ENCODE measurements at places on chromosomes 2 and 18. TPM values are rescaled to one million over a fixed set of nuclear protein-coding genes. Genes with fewer than 3 reads are reported as not detected.
A peak's percentile ranks its signal among the peaks of the same experiment; 100 is the strongest.

The GDF7 gene
- total RNA-seq, result 0.38 TPM

The PLCD4 gene
- 0.62 TPM for total RNA-seq

The IL1RL1 gene
- total RNA-seq, result 1.3 TPM

The POTEJ gene
- not detected for total RNA-seq

The RBKS gene
- total RNA-seq, result 4.2 TPM

The EML6 gene
- 0.56 TPM for total RNA-seq

The PLCL1 gene
- total RNA-seq, result 93.3 TPM

The SERPINB10 gene
- not detected for total RNA-seq

- no peak for DNase-seq
Observed at GRCh38 chr2:185979546-185980071, 241.0 kb downstream of the FSIP2 start.

DNA sequence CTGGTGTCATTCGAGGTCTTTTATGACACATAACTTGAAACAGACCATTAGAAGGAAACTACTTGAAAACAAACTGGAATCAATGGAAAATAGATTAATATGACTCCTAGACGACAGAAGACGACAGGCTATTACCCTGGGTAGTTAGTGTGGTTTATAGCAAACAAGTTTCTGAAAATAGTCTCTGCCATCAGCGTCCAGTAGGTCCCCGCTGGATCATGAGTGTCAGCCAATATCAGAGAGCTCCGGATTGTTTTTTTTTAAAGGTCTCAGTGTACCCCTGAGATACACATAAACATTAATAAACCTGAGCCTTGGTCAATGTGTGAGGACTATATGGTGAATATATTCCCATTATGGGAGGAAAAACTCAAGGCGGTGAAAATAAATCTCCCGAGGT is 115.0 kb upstream of the THUMPD2 start:
- DNase-seq, result no peak

DNA sequence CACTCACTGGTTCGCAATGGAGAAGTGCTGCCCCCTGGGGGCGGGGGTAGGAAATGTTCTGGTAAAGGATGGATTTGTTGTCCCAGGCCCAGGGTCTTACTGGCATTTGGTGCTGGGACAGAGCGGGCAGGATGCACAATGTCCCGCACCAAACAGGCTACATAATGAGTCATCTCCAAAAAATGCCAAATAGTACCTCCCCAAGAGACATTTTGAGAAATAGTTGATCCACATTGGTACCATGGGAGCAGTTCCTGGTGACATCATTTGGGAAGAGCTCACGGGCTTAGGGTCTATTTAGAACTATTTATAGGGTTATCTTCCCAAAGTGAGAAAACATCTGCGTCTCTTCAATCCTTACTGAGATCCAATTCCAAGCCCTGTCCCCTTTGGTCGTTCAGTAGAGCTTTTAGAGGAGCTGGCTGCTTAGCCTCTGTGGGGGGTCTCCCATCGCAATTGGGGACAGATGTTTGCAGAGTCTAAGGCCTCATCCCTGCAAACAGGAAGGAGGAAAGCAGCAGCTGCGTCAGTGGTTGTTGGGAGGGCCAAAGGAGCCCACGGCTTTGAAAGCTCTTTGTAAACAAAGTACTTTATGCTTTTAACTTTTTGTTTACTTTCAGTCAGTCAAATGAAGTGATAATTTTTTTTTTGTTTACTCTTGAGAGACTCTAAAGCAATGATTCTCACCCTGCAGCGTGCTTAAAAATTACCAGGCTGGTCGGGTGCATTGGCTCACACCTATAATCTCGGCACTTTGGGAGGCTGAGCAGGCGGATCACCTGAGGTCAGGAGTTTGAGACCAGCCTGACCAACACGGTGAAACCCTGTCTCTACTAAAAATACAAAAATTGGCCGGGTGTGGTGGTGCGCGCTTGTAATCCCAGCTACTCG is 49.3 kb downstream of the GREB1 start:
- DNase-seq, result peak; percentile 70

DNA sequence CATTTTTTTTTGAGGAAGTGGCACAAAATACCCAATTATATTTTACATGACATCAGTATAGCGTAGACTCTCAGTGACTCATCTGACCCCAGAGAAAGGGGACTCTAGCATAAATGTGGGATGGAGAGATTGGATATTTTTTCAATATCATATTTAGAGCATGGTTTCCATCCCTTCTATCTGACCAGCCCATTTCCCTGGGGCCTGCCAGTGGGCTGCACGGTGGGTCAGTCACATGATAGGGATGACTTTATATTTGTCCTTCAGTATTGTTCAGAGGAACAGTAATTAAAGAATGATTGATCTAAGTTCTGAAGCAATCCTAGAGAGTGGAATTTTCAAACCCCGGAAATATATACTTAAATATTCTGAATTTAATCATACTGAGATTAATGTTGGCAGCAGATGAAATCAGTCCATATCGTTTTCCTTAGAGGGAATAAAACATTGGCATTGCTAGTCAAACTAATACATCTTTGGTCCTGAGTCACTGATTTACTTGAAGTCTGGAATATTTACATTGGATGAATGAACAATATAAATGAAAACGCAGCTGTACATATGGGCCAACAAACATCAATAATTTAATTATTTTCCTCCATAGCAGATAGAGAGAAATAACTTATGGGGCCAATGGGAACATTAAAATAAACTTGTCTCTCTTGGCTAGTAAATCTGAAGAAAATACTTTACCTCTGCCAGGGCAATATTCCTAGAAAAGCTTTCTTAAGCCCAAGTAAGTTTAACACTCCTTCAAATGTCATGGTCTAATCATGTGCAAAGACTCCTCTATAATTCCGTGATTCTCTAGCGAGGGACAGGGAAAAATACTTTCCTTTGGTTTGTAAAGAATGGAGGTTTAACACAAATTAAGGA is 563.6 kb upstream of the PKDCC start:
- no peak for DNase-seq

- no peak for DNase-seq
Observed at GRCh38 chr2:175414191-175414881, 232.8 kb upstream of the ATP5MC3 start.

DNA sequence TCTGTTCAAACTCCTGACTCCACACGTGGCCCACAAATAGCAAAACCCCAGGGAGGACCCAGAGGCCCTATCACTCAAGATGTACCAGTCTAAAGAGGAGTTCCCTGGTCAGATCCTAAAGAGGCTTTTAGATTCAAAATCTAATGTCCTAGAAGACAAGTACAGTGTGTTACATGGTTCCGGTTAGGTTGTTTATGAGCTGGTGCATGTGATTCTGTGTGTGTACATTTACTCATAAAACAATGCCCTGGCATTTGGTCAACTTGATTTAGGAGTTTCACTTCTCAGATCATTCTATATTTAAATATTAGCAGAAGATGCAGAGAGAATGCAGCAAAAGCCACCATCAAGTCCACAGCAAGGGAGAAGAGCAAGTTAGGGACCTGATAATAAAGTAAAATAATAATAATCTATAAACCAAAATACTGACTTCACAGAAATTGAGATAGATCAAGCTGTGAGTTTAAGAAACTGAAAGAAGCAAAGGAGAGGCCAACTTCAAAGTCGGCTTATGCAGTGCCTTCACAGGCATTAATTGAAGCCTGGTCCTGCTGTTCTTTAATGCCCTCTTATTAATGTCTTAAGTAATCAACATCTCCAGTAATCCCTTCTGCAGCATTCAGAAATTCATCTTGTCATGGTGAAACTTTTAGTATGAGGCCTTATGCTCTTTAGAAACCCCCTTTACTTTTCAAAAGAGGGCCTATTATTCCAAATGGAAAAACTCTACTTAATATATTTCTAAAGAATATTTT is 4.2 kb upstream of the AP1S3 start:
- no peak for DNase-seq

DNA sequence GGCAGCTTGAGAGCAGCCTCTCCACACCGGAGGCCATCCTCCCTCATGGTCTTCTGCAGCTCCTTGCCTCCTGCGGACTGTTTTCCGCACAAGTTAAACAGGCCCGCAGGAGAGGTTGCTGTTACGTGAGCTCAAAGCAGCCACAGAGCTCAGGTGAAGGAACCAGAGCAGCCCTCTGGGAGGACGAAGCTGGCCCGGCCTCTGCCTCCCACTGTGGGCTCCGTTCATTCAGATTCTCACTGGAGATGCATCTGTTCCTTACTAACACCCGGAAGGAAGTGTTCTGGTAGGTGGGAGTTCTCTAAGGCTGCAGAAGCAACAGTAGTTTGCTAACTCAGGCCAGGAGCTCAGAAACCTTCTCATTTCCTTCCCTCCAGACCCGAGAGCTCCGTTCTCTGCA is 10.9 kb downstream of the DIPK1C start:
- no peak for DNase-seq

- no peak for DNase-seq
Observed at GRCh38 chr2:143258126-143258892, 129.1 kb downstream of the ARHGAP15 start.

- DNase-seq, result no peak
Observed at GRCh38 chr2:29567906-29568520, 353.4 kb downstream of the ALK start.

DNA sequence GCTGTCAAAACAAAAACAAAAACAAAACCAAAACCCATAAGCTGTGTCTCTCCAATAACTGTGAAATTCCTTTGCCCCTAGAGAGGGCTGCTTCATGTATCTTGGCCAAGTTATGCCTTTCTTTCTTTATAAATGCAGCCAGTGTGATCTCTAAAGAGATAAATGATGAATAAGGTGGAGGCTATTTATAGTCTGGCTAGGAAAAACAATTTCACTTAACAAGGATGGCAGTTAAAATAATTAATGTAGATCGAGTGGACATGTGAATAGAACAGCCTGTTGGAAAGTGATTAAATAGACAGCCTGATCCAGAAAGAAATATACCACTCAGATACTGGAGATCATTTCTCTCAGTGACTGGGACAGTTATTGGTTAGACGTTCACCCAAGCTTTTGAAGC is 1666.9 kb upstream of the CELF4 start:
- DNase-seq, result no peak

DNA sequence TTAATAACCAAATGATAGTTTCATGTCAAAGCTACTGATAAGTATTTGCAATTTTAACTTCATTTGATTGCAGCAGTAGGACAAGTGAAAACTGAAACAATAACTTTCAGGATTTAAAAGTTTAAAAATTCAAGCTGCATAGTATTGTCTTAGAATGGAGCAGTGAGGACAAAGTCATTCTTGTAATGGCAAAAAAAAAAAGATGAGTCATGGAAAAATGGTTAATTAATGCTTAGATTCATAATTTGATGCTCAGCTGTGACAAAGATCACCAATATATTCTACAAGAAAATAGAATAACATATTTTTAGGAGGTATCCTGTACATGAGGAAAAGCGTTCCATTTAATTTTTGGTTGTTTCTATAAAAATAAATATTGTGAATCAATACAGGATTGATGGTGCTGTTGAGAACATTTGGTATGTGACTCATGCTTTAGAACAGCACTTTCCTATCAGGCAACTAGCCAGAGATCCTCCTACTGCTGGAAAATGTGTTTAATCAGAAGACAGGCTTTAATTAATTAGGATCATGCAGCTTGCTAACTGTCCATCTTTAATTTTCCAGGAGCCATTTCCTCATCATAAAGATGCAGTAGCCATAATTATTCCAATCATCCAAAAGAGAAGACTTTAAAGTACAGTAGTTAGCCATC is 239.0 kb upstream of the MMADHC start:
- no peak for DNase-seq

GRCh38 chr2:203681978-203682377 is 24.5 kb upstream of the CD28 start:
- DNase-seq, result peak; percentile 52

DNA sequence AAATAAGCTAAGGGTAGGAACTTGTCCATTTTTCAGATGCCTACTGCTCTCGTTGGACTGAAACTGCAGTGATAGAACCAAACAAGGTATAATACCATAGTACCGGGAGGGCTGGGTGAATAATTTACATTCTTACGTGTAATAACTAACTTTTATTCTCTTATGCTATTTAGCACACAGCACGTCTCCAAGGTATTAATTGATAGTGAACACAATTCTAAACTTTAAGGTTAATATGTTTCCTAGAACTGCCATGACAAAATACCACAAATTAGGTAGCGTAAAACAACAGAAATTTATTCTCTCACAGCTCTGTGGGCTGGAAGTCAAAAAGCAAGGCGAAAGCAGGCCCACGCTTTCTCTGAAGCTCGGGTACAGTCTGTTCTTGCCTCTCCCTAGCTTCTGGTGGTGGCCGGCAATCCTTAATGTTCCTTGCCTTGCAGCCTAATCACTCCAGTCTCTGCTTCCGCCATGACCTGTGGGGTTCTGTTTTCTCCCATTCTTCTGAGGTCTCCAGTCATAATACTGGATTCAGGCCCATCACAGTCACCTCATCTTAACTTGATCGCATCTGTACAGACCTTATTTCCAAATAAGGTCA is 5.6 kb upstream of the BCL2 start:
- no peak for DNase-seq

GRCh38 chr2:231227310-231228162 is 29.1 kb downstream of the ARMC9 start:
- no peak for DNase-seq

- DNase-seq, result no peak
Observed at GRCh38 chr2:190270298-190270697, 49.3 kb downstream of the HIBCH start.

DNA sequence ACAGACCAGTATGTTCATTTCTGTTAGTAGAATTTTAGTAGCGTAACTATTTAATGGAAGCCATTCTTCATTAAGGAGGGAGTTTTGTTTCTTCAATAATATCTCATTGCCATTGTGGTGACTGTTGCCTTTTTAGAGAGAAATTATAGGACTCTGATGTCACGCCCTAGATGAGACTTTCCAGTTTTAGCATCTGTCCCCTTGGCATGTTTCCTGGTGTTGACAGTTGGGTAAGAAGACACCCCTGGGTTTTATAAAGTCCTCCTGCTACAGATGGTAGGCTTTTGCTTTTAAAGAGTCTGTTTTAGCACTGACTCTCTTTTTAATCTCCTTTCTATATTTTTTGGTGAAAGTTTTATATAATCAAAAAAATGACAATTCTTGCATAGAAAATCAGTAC is 41.9 kb downstream of the KCNJ3 start:
- DNase-seq, result no peak

DNA sequence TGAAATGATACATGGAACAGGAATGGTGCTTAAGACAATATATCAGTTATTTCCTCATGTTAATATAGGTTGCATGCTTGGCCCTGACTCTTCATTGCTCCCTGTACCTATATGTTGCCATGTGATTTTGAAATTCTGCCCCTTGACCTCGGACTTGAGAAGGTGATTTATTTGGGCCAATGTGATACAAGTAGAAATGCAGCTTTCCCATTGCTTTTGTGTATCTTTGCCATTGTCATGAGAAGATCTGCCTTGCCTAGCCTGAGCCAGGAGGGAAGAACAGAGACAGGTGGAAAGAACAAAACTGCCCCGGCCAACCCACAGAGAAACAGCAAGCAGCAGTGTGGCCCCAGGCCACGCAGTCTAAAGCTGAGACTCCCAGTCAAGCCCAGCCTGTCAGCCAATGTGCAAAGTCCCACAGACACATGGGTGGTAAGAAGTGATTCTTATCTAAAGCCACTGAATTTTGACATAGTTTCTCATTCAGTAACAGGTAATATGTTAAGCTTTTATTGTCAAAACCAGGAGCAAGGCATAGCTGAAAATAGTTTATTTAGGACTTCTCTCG is 245.7 kb upstream of the RND3 start:
- no peak for DNase-seq
